ENCODE measurements at places on chromosomes 16 and 17.

DNA sequence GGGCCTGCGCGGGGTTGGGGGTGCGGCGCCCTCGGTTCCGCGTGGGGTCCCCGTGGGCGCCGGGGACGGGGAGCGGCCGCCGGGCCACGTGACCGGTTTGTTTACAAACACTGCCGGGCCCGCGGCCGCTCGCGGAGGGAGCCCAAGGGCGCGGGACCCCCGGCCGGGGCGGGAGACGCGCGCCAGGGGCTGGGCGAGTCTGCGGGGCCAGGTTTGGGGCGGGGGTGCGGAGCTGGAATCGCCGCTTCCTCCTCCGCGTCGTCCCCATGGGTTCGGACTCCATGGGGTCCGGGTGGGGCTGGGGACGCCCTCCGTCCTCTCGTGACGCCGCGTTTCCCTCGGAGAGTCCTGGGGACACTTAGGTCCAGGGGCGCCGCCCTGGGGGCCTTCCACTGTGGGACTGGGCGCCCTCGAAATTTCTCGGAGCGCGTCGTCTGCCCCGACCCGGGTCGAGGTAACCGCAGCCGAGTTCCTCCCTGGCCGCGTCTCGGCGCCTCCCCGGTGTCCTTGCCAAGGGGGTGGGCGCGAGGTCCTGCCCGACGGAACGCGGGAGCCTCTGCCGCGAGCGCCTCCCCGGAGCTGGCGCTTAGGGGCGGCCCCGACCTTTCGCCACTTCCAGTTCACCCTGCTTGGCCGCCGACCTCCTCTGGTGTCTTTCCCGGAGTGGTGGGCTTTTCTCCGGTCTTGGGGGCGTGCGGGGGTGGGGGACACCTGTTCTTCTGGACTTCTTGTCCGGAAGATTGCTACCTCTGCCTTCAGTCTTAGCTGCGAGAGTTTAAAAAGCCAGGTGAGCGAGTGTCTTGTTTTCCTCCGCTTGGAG, 684 bp downstream of the YPEL2 start:
- peak; percentile 40 for DNase-seq

DNA sequence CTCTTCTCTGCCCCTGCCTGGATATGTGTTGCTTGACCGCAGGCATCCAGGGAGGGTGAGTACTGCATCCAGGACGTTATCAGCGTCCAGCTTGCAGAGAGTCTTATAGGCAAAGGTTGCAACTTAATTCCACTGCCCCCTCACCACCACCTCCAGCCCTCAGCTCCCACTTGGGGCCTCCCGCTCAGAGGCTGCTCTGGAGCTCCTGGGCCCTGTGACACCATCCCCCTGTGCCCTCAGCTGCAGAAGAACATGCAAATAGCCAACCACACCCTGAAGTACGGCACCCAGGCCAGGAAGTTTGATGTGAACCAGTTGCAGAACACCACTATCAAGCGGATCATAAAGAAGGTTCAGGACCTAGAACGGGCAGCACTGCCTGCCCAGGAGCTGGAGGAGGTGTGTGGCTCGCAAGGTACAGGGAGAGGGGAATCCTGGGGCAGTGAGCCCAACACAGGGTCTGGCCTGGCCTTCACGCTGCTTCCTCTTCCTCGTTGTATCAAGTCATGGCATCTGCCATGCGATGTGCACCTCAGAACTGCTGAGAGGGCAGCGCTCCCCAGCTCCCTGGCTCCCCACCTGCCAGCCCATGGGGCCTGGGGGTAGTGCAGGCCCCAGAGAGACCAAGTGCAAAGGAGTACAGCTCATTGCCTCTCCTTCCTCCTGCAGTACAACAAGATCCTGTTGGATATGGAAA, 9.6 kb downstream of the ACE start:
- DNase-seq, result no peak

- DNase-seq, result no peak
These were observed 91.3 kb downstream of the MAF start for GRCh38 chr16:79509211-79509631.

DNA sequence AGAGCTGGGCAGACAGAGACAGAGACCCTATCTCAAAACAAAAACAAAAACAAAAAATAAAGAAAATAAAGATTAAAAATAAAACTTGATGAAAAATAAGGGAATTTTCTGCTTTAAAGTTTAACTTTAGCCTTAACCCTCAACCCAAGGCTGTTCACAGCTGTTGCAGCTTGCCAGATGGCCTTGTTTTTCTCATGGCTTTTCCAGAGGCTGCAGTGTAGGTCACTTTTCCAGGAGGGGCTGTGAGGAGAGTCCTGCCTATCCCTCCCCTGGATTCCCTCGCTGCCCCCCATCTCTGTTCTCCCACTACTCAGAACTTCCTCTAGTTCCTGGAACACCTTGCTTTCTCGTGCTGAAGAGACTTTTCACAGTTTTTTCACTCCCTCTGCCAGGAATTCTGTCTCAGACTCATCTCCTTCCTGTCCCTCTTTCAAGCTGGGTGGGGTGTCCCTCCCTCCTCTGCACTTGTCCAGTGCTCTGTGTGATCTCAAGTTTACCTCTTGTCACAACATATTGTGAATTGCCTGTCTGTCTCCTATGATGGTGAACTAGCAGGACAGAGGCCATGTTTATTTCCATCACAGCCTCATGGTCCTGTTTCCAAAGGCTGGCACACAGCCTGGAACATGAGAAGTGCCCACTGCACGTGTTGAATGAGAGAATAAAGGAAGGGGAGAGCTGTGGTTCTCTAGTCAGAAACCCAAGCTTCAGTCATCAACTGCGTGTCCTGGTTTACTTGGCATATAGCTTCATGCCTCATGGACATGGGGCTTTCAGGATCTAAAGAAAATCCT, 69.9 kb upstream of the MSI2 start:
- DNase-seq, result peak; percentile 76

DNA sequence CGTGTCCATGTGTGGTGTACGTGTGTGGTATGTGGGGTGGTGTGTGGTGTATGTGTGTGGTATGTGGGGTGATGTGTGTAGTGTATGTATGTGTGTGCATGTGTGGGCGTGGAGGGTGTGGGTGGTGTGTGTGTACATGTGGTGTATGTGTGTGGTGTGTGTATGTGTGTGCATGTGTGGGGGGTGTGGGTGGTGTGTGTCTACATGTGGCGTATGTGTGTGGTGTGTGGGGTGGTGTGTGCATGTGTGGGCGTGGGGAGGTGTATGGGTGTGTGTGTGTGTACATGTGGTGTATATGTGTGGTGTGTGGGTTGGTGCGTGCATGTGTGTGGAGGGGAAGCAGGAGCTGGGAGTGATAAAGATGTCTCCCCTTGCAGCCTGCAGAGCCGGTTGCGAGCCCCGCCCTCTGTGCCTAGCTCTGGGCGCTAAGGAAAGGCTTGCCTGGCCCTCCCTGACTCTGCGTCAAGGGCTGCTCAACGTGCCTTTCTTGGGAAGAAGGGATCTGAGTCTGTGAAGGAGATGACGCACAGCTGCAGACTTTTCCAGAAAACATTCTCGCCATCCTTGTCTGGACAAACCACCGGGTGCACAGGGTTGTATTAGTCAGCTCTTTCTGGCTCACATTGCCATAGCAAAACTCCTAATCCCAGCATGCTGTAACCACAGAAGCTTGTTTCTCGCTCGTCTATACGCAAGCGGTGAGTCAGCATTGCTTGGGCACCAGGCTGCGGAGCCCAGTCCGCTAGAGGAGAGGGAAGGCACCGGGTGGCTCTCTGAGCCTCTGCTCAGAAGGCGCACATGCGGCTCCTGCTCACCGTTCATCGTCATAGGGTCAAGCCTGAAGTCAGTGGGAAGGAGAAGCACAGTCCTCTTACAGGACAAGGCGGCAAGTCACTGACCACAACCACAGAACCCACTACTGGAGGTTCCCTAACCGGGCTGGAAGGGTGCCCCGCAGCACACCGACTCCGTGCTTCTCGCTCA, 2.0 kb upstream of the CD300H start:
- DNase-seq, result peak; percentile 48

DNA sequence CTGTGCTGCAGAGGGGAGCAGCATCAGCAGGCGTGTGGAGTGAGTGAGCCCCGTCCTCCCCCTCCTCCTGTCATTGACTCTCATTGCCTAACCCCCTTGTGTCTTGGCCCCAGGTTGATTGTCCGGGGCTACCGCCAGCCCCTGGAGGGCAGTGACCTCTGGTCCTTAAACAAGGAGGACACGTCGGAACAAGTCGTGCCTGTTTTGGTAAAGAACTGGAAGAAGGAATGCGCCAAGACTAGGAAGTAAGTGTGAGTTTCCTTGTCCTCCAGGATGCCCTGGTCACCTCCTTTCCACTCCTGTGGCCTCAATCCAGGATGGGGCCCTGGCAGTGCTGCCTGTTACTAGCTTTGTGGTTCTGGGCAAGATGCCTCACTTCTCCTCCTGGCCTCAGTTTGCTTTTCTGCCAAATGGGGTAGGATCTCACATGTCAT, 87.0 kb downstream of the ABCC1 start:
- DNase-seq, result no peak

DNA sequence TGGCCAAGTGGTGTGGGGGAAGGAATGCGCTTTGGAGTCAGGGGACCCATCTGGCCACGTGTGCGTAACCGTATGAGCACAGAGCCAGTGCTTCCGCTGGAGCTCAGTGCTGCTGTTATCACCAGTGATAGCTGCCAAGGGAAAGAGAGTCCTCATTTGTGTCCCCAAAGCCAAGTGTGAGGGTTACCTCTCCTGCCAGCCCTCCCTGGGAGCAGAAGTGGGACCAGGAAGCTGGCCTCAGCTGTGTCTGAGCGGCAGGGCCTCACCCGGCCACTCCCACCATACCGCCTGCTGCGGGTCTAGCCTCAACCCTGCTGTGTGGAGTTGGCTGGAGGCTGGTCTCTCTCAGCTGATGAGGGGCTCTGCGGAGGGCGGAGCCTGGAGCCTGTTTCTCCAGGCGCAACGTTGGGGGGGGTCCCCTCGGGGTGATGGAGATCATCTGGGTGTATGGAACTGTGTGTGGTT, 44.5 kb downstream of the MEAK7 start:
- DNase-seq, result peak; percentile 74

DNA sequence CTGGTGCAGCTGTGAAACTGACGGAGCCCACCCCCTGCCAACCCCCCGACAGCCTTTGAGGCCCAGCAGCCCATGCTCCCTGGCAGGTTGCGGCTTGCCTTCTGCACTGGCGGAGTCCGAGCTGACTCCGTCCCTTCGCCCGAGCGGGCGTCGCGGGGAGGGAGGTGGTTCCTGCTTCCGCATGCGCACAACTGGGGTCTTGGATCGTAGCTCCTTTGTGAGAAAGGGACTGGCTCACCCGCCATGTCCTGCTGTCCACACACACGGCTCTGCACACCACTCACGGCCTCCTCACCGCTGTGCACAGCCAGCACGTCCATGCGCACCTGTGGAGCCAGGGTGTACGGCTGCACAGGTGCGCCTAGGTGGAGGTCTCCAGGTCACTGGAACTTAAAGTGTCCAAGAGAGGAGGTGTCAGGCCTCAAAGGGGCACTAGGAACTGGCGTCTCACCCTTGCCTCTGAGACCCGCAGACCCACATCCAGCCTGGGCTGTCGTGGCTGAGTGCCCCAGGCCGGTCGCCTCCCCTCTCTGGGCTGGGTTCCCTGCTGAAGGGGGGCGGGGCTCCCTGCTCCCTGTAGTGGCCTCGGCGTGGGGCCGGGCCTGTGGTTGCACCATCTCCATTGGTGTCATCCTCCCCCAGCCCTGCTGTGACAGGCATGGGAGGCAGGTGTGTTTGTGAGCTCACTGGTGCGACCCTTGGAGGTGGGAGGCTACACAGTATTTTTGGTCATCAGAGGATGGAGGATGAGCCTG, 45.3 kb downstream of the JPH3 start:
- DNase-seq, result no peak

DNA sequence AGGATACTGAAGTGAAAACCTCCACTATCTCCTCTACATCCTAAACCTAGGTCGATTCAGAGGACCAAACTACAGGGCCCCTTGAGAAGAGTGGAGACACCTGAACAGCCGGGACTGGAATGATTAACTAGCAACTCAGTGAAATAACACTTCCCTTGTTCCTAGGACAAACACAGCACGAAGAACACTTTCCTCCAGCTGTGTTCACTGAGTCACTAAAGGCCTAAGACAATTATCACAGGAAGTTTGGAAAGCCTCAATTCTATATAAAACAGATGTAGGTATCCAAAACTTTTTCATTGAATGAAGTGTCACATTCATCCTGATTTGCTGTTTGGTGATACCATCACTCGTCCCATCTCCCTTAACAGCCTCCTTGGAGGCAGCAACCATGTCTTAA, 15.5 kb upstream of the CUEDC1 start:
- no peak for DNase-seq

- peak; percentile 96 for DNase-seq
These were observed 24.8 kb upstream of the MRPS23 start for GRCh38 chr17:57874434-57875289.

Measured in NCI-H82 (cell line).